Posterior vena cava (tissue), 2 donors: ENCODE measurements at places on chromosomes 1 and 21.

GRCh38 chr1:6184083-6184783 is 4.1 kb upstream of the CHD5 start:
- DNase-seq, result no peak

DNA sequence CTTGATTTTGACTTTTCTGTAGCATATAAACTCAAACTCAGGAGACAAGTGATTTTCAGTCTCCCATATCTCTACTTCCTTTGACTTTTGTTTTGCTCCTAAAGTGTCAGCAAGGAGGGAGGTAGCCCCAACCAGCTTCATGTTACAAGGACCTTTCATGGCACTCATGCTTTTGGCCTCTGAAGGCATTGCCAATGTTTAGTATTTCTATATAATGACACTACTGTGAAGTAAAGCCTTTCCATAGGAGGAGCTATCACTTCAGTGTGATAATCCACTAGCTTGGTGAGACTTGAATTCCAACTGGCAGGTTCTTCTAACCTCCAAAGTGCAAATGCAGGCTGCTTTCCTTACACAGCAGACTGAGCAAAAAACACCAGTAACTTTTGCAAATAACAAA is 14.4 kb downstream of the COLGALT2 start:
- no peak for DNase-seq

GRCh38 chr1:64981601-64982533 is 15.5 kb upstream of the JAK1 start:
- no peak for DNase-seq

- no peak for DNase-seq
Measured at GRCh38 chr1:224846119-224846907, 83.2 kb upstream of the DNAH14 start.

- no peak for DNase-seq
Measured at GRCh38 chr1:86207323-86207722, 50.8 kb upstream of the COL24A1 start.

DNA sequence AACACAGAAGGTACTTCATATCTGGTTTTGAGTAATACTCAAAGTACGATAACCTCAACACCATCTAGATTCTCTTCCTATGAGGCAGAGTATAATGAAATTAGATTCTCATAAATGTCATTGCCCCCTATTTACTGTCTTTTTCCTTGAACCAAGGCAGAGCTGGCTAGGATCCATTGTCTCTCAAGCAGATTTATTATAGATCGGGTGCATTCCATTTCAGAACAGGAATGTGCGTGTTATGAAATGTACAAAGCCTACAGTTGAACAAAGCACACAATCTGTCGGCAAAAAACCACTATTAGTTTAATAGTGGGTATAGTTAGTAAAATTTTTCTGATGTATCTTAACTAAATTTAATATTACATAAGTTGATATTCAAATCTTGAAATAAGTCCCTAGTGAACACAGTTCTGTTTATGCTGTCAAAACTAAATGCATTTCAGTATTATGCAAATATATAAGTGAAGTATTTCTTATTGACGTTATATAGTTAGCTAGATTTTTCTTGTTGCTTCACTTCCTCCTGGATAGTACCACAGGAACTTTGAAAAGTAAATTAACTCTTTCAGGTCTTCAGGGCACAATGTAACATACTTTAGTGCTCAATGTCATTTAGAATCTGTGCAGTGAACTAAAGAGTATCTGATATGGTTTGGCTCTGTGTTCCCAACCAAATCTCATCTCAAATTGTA is 92.1 kb downstream of the DDAH1 start:
- DNase-seq, result no peak

DNA sequence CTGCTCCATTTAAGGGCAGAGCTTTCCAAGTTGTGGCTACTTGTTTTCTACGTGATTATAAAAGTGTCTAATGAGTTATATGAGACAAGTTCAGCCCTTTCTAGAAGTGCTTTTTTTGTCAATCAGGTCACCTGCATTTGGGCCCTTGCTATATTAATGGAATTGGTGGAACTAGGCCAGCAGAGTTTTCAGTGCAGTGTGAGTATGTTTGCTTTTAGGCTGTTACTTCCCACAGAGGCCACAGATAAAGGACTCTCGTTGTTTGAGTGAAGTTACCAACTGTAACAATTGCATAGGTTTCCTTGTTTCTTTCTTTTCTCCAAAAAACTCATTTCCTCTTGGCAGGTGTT is 10.9 kb downstream of the SMAP2 start:
- no peak for DNase-seq
